ENCODE measurements at places on chromosomes 6 and 20.

DNA sequence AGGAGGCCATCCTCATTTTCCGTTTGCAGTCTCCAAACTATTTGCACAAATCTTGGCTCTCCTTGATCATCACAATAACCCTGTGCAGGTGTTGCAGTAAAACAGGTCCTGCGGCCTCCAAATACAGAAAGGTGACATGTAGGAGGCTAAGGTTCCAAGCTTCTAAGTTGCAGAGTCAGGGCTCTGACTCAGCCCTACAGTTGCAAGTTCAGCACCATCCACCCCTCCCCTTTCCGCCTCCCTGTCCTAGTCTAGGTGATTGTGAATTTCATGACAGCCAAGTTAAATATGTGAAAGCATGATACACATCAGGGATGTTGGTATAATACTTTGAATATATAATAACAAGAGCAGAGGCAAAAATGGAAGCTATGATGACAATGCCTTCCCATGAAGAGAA is 317.3 kb upstream of the CDH4 start:
- DNase-seq = no peak

- no peak for DNase-seq
These were observed 30.0 kb downstream of the SLC22A16 start for GRCh38 chr6:110446405-110446804.

GRCh38 chr20:49937027-49937929 is 1.1 kb downstream of the RNF114 start:
- DNase-seq = no peak

DNA sequence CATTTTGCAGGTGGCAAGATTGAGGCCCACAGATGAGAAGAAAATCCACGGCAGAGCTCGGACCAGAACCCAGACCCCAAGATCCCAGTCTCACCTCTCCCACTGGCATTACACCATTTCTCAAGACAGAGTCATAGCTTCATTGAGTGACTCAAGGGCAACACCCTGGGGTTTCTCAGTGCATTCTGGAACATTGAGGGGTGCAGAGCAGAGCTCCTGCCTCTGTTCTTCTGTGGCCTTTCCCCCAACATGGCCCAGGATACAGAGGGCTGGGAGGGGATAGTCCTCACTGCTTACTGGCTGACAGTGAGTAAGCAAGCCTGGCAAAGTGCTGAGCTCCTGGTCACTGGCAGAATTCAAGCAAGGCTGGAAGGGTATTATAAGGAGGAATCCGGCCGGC is 74.0 kb downstream of the MDGA1 start:
- no peak for DNase-seq

- no peak for DNase-seq
These were observed 233.0 kb upstream of the PRND start for GRCh38 chr20:4488407-4489339.

DNA sequence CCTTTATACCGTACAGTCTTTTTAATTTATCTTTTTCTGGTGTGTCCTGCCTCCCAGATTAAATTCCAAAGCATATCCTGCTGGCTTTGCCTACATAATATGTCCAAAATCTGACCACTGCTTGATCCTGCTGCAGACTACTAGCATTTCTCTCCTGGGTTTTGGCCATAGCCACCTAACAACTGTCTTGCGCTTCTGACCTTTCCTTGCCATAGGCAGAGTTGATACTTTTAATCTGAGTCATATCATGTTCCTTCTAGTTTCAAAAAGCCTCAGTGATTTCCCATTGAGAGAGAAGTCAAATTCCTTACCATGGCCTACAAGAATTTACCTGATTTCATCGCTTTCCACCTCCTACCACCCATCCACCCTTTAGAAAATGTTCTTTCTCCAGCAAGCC is 104.8 kb downstream of the BCKDHB start:
- no peak for DNase-seq

DNA sequence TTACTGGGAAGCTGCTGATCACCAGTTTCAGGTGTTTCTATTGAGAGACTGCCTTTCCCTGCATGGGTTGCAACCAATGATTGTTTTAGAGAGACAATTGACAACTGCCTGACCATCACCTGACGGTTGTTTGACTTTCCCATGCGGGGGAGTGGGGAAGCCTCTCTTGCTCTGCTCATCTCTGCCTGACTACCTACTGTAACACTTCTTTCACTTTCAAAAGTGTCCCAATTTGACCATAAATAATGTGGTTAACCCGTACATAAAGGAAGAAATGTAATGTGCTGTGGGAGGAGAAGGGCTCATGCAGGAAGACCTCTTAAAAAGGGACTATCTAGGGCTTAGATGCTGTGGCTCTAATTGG is 122.1 kb upstream of the PHACTR1 start:
- DNase-seq = no peak

DNA sequence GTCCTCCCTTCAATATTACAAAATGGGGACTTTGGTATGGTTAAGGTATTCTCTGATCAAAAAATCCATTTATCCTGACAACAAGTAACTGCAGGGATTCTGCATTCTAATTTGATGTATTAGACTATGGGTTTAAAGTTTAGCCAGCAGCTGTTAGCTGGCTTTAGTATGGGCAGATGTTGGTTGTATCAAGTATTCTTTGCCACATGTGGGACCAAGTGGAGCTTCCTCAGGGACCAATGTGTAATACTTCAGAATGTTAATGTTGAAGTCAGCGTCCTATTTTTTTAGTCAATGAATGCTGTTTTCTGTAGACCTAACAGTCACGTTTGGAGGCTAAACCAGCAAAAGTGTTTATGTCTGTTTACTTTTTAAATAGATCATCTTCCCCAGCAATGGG is 41.4 kb downstream of the MOXD1 start:
- no peak for DNase-seq

- DNase-seq = no peak
These were observed 119.8 kb downstream of the NFATC2 start for GRCh38 chr20:51422514-51423289.

DNA sequence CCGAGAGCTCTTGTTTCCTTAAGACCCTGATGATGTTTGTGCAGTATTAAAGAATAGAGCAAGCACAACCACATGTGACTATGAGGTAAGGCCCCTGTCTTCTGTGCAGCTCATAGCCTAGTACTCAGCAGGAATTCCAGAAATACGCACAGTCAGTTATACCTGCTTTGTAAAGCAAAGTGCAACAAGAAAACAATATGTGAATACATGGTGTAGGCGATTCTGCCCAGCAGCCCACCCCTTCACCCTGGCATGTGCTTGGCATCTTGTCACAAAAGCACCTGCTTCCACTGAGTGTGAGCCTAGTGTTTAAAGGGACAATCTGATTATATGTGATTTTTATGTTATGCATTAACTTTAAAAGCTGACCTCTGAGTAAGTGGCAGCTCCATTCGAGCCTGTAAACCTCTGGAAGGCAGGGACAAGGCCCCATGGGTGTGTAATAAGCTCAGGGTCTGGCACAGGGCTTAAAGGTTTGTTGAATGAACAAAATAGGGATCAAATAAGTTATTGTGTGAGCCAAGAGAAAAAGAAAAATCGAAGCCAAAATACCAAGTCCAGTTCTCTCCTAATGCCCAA is 148.7 kb downstream of the DOK5 start:
- DNase-seq = no peak

DNA sequence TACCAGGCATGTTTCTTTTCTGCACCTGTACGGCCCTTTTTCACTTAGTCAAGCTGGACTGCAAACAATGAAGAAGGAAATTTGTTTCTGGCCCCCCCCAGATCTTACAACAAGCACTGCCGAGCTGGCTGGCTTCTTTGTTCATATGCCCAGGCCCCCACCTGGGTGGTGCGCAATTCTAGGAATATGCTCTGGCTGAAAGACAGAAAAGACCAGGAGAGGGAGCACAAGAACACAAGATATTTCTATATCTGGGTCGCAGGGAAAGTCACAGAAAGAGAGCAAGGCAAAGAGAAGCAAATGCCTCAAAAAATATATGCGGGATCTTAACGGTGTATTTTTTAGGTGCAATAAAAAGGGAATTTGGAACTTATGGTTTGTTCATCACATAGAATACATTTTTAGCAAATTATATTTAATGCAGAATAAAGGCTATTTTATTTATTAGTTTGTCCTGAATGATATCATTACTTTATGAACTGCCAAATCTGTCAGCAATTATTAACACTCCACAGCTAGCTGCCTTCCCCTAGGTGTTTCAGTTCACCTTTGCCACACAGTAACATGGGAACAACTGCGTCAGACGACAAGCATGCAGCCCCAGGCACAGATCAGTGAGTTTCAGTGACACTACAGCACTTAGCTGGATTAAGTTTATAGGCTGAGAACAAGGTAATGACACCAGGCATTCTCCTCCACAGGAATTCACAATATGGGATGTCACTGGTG is 76.5 kb downstream of the GJA10 start:
- DNase-seq = peak; percentile 47

DNA sequence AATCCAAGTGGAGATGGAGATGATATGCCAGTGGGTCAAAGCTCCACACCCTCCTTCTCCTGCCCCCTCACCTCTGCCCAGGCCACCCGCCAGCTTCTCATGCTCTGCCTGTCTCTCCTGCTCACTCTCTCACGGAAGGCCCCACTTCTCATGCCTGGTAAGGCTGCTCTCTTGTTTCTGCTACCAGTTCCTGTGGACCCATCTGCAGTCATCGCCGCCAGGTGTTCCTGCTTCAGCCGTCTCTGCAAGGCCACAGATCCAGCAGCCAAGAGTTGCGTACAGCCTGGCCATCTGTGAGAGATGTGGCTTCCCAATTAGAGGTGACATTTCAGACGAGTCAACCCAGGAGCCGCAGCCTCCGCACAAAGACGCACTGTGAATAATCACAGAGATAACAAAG is 40.8 kb upstream of the NXT1 start:
- DNase-seq = no peak

GRCh38 chr20:45251884-45252560 is 2.3 kb downstream of the SLPI start:
- DNase-seq = no peak

DNA sequence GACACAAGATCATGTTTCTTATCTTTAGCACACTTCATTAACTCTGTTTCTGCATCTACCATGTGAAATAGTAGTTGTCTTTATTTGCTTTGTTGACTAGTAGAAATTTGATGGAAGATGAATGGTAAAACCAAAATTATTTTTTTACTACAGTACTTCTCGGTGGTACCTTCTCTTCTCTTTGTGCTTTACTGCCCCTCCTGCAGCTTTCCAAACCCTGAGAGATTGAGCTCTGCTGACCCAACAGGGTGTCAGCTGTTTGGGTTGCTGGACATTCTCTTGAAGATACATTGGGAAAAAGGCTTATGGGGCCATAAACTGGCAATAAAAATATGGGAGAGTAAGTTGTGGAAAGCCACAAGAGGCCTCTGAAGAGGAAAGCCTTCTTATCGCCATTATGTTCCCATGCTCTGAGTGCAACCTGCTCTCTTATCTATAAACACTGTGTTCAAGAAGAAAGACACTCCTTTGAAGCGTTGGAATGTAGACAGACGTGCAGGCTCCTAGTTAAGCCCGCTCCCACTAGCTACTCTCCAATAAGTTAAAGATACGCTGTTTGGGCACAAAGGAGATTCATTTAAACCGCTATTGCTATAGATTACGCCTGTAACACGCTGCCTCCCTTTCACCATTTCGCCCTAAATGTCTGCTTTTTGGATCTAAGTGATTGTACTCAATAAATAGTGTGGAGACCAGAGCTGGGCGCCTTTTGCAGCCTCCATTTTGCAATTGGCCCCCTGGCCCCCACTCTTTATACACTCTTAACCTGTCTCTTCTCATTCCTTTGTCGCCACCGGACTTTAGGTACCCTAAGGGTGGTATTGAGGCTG is 60.1 kb upstream of the PRSS16 start:
- DNase-seq = no peak

GRCh38 chr6:160036331-160036695 is 67.4 kb downstream of the IGF2R start:
- no peak for DNase-seq

- DNase-seq = no peak
These were observed 4.5 kb downstream of the PRDM13 start for GRCh38 chr6:99611148-99611547.

DNA sequence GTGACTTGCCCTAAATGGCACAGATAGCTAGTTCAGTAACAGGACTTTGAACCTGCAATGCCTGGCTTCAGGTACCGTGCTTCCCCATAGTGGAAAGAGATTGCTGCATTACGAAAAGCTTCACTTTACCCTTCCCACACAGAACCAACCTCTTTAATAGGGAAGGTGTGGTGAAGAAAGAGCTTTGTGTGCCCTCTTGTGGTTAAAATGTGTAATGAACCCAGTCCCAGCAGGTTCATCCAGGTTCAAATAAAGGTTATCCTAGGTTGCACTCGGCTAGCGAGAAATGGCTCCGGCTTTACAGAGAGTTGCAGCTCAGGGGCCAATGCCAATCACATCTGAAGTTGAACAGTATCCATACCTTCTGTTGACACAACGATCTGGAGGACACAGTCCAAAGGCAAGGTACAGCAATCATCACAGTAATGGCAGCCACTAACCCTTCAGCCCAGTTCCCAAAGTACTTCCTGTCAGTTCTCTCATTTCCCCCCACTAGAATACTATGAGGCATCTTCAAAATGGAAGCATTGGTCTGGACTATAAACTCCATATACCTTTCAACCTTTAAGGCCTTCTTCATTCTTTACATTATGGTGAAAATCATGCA is 3.0 kb downstream of the DEFB115 start:
- no peak for DNase-seq

DNA sequence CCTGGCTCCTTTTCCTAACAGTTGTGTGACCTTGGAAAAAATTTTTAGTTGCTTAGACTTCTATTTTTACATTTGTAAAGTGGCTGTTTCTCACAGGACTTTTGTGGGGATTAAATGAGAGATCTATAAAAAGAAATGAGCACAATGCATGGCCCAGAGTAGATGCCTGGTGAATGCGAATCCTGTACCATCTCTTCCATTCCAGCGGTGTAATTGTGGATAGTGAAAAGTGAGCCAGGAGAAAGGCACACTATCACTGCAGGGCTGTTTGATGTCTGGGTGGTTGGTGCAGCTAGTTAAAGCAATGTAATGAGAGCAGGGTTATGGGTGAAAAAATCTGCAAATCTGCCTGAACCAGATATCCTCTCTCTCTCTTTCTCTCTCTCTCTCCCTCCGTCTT is 347.5 kb upstream of the CITED2 start:
- DNase-seq = no peak

DNA sequence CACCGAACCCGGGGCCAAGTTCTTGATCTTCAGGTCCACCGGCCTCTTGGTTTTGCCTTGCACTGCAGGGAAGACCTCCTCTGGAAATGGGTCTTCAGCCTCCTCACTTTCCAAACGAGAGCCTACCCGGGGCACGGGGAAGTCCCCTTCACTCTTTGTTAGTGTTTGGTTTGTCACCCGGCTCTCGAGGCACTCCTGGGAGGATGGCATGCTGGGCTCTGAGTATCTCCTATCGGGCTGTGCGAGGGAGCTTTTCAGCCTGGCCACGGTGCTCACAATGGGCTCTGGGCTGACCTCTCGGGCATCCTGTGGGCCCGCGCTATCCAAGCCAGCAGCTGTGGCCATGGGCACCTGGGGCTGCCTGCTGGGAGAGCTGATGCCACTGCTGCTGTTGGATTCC is 8.1 kb downstream of the TAGAP start:
- DNase-seq = no peak

GRCh38 chr6:2514965-2515543 is 235.7 kb downstream of the MYLK4 start:
- DNase-seq = no peak

GRCh38 chr6:9520417-9521151 is 894.3 kb downstream of the TFAP2A start:
- peak; percentile 80 for DNase-seq

Measured in fibroblast of skin of left quadriceps (primary cell).